ENCODE measurements at places on chromosomes 6 and 20. TPM values are rescaled to one million over a fixed set of nuclear protein-coding genes. Genes with fewer than 3 reads are reported as not detected.

SLPI gene
- total RNA-seq = 431 TPM

EPB41L1 gene
- total RNA-seq = 54.8 TPM

NMBR gene
- total RNA-seq = not detected

TCP11 gene
- total RNA-seq = not detected

C6orf52 gene
- total RNA-seq = not detected

SIM1 gene
- not detected for total RNA-seq

SLC17A4 gene
- not detected for total RNA-seq

PKIG gene
- 146 TPM for total RNA-seq

TMC2 gene
- not detected for total RNA-seq

PNLDC1 gene
- not detected for total RNA-seq

PFDN4 gene
- 45.7 TPM for total RNA-seq

GRCh38 chr6:2861060-2861821 is 19.6 kb upstream of the SERPINB1 start:
- DNase-seq = no peak

- no peak for DNase-seq
Measured at GRCh38 chr6:1247056-1247455, 64.8 kb upstream of the FOXQ1 start.

GRCh38 chr20:10074513-10074912 is 39.7 kb downstream of the ANKEF1 start:
- DNase-seq = no peak

DNA sequence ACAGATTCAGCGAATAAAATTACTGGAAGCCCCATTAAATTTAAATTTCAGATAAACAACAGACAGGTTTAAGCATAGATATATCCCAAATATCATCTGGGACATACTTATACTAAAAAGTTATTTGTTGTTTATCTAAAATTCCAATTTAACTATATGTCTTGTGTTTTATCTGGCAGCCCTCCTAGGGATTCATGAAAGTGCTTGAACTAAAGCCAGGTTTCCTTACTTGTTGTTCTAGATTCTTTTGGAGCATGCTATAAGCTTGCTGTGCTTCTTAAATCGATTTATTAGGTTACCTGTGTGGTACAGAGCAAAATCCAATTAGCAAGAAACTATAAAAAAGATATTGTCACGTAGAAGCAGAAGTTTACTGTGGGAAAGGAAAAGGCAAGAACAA is 202.5 kb upstream of the GMDS start:
- no peak for DNase-seq

- DNase-seq = no peak
Measured at GRCh38 chr6:131532580-131533039, 40.4 kb upstream of the ARG1 start.

DNA sequence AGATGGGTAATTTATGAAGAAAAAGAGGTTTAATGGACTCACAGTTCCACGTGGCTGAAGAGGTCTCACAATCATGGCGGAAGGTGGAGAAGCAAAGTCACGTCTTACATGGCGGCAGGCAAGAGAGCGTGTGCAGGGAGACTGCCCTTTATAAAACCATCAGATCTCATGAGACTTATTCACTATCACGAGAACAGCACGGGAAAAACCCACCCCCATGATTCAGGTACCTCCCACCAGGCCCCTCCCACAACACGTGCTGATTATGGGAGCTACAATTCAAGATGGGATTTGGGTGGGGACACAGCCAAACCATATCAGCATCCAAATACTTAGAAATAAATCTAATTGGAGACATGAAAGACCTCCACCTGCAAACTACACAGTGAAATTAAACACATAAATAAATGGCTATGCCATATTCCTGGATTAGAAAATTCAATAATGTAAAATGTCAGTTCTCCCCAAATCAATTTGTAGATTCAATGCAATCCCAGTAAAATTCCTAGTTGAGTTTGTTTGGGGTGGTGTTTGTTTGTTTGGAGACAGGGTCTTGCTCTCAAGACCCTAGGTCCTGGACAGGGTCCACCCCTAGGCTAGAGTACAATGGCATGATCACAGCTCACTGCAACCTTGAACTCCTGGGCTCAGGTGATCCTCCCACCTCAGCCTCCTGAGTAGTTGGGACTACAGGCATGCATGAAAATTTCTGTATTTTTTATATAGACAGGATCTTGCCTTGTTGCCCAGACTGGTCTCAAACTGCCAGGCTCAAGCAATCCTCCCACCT is 101.6 kb downstream of the TAF4 start:
- no peak for DNase-seq

GRCh38 chr6:169106176-169106575 is 147.5 kb downstream of the THBS2 start:
- DNase-seq = no peak

- no peak for DNase-seq
Measured at GRCh38 chr6:162468326-162468725, 259.2 kb downstream of the PRKN start.

DNA sequence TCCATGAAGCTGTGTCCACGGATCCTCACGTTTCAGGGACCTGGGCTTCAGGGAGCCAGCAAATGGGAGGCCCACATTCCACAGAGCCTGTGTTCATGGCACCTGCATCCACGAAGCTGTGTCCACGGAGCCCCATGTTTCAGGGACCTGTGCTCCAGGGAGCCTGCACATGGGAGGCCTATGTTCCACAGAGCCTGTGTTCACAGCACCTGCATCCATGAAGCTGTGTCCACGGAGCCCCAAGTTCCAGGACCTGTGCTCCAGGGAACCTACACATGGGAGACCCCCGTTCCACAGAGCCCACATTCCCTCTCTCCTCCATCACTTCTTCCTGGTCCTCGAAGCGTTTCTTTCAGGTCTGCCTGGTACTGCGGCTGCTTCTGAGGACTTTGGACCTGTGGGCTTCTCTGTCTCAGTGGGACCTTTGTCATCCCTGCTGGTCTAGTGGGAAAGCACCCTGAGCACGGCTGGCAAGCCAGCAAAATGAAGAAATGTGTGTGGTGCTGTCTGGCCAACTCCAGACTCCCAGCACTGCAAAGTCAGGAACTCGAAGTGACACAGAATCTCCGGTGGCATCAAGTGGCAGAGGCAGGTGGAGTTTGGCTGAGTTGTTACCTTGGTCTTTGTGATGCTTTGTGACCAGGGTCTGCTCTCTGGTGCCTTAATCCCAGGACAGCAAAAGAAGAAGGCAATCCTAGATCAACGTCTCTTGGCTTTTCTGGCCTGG is 245.9 kb downstream of the DLL1 start:
- DNase-seq = no peak

- no peak for DNase-seq
Measured at GRCh38 chr20:10132387-10132786, 86.2 kb upstream of the SNAP25 start.

GRCh38 chr20:19937218-19937617 is 79.9 kb upstream of the NAA20 start:
- no peak for DNase-seq

- DNase-seq = no peak
Measured at GRCh38 chr6:5471637-5472398, 210.5 kb downstream of the FARS2 start.

DNA sequence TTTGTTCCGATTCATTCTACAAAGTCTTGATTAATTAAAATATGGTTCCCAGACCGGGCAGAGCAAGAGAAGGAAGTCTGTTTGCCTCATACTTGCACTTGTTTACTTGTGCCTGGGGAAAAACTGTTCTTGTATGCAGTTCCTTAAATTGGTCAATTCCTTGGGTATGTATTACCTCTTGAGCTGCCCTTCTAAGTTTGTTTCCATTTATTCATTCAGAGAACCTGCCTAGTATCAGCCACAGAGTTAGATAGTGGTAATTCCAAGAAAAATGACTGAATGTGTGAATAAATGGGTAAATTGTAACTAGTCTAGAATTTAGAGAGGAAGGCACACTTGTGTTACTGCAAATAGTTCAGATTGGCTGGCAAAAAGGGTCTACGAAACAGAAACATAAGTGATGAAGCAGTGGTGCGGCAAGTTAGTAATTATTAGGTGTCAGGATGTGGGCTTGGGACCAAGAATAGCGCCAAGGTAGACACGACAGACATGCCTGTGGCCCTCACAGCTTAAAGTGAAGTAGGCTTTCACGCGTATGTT is 525 bp upstream of the MAK start:
- DNase-seq = no peak

- no peak for DNase-seq
Measured at GRCh38 chr20:11585752-11586352, 331.8 kb upstream of the BTBD3 start.

DNA sequence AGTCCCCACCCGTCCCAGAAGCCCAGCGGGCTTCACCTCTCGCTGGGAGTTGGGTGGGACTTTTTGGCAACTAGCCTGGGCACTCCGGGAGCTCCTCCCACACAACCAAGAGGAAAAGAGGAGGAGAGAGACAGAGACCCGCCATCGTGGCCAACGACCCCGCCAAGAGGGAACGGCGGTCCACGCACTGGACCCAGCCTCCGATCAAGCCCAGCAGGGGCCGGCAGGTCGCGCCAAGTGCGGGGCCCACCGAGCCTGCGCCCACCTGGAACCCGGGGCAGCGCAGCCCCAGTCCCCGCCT is 3.0 kb upstream of the TMEM14C start:
- no peak for DNase-seq

- DNase-seq = no peak
Measured at GRCh38 chr20:37961066-37961465, 58.1 kb downstream of the VSTM2L start.

DNA sequence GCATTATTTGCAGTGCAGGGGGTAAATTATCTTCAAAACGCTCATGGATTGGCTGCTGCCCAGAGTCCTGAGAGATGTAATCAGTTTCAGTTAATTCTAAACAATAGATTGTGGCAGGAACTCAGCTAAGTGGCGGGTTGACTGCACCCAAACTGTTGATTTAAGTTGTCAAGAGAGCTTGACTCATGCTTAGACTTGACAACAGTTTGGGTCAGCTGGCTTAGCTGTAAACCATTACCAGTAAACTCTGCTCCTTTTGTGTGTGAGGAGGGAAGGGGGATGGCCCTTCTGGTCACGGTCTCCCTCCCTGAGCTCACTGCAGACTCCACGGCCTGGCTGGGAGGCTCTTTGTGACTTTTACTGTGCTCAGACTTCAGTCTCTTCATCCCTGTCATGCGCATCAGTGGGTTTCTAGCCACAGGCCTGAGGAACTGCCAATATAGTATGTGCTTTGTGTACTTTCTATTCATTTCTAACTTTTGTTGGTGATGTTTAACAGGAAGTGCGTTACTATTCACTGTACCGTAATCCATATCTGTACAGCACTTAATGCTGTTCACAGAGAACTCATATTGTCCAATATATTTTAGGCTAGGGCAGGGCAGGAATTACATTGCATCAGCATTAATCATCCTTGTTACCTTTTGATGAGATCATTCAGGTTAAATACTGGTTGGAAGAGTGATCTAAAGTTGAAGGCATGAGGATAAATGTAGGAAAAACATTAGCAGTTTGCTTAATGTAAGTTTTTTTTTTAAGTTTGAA is 488.3 kb downstream of the CDKAL1 start:
- DNase-seq = no peak

- no peak for DNase-seq
Measured at GRCh38 chr20:59331721-59332329, 31.4 kb downstream of the EDN3 start.

GRCh38 chr6:35054743-35055130 is 86.4 kb downstream of the TCP11 start:
- no peak for DNase-seq

DNA sequence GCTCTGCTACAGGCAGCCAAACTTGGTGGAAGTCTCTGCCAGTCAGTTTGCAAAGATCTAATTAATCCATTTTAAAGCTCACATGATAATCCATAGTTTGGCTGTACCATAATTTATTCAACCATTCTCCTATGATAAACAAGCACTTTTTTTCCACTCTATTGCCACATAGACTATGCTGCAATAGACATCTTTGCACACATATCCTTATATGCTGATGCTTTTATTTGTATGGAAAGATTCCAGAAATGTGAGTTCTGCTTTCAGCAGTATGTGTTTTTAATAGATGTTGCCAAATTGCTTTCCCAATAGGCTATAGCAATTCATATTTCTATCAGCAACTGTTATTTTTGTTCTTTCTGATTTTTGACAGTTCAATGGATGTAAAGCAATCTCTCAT is 628.0 kb downstream of the KIF16B start:
- DNase-seq = no peak

DNA sequence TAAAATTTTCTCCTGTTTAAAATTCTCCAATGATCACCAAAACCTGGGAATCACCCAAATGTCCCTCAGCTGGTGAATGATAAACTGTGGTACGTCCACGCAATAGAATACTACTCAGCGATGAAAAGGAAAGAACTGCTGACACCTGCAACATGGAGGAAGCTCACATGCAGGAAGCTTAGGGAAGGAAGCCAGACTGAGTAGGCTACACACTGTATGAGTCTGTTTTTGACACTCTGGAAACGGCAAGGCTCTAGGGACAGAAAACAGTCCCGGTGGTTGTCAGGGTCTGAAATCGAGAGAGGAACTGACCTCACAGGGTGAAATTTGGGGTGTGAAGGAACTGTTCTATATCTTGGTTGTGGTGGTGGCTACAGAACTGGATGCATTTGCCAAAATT is 25.2 kb upstream of the TLDC2 start:
- no peak for DNase-seq

GRCh38 chr6:141988954-141989705 is 143.6 kb upstream of the GJE1 start:
- DNase-seq = no peak

GRCh38 chr6:3997177-3997770 is 81.7 kb downstream of the FAM217A start:
- DNase-seq = no peak

- DNase-seq = no peak
Measured at GRCh38 chr6:129748212-129748900, 38.4 kb upstream of the ARHGAP18 start.

GRCh38 chr6:73129653-73130443 is 95.4 kb downstream of the KHDC1L start:
- DNase-seq = no peak

DNA sequence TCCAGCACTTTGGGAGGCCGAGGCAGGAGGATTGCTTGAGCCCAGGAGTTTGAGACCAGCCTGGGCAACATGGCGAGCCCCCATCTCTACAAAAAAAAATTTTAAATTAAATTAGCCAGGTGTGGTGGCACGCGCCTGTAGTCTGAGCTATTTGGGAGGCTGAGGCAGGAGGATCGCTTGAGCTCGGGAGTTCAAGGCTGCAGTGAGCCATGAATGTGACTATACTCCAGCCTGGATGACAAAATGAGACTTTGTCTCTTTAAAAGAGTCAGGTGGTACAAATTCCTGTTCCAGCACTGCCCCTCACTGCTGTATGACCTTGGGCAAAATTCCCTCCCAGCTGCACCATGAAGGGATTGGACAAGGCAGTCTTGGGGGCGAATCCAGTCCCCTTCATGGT is 28.5 kb downstream of the AHCY start:
- DNase-seq = no peak

DNA sequence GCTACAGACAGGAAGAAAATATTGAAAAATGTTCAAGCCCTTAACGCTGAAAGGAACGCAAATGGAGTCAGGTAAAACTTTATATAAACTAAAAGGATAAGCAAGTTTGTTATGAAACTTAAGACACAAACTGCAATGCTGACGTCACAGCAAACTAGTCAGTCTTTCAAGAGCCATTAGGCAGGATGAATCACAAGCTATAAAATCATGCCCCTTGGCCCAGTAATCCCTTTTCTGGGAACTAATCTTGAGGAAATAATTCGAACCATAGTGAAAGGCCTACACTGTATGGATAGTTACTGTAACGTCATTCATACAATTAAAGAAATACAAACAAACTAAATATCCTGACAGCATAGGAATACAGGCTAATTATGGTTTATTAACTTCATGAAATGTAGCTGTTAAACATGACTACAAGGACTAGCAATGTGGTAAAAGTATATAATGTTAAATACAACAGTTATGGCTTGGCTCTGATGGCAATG is 42.7 kb upstream of the HINT3 start:
- no peak for DNase-seq

GRCh38 chr6:74578339-74578738 is 627.5 kb downstream of the COL12A1 start:
- DNase-seq = no peak

All from vagina (tissue), 2 donors.